ENCODE measurements at places on chromosomes 11 and 22.

DNA sequence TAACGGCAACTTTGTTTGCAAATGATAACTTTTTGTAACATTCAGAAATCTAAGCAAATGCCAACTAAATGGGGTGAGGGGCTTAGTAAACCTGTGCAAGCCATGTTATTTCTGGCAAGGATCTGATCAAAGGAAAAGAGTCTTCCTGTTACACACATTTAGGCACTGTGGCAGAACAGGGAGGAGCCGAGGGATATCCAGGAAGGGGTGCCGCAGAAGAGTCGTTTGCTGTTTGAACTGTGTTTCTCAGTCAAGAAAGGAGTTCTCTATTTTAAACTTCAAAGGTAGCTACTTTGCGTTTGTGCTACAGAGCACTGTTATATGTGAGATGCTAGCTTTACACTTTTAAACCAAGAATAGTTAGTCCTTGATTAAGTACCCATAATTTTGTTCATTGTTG lies 175.5 kb downstream of the ETS1 start:
- no peak for DNase-seq

DNA sequence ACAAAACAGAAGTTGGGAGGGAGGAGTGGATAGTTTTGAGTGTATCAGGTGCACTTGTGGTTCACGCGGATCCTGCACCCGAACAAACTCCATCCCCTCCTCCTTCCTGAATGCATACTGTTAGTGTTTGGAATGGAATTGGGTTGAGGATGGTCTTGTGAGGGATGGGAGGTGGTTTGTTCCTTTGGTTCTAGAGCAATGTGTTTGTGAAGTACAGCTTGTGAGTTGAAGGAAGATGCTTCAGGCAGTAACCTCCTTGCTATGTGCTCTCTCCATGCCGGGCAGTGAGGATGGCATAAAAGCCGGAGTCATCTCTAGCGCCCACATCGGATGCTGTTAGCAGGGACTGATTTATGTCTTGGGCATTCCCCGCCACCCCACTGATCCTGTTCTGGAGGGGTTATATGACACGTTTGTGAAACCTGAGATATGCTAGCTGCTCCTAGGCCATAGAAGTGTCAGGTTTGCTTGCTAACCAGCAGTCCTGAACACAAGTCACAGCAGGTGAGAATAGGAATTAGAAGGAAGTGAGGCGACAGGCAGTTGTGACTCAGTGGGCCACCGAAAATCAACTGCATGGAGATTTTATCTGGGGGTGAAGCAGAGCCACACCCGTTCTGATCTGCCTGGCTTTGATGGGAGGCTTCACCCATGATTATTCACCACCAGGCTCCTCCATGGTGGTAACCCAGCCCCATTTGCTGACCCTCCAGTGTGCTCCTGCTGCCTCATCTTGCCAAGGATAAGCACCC lies 2.2 kb downstream of the BCR start:
- no peak for DNase-seq

DNA sequence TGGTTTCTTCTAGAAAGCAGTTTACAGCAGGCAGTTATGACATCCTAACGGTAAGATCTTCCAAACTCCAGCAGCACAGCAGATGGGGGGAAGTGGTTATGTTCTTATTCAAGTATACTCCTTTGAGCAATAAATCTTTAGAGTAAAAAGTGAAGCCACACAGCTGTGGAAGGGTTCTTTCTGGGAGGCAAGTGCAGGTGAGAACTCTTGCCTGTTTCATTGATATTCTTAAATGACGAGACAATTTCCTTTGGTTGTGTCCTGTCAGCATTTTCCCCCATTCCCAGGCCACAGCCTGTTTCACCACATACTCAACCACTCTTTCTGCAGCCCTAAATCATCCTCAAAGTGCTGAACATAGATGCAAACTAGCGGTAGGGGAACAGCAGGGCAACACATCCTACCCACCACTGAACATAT lies 207.3 kb upstream of the MTNR1B start:
- DNase-seq: no peak

GRCh38 chr22:33848251-33848650 lies 72.0 kb downstream of the LARGE1 start:
- no peak for DNase-seq
